ENCODE measurements at places on chromosomes 3 and 15. TPM values are rescaled to one million over a fixed set of nuclear protein-coding genes. Genes with fewer than 3 reads are reported as not detected.
A peak's percentile ranks its signal among the peaks of the same experiment; 100 is the strongest.

DNA sequence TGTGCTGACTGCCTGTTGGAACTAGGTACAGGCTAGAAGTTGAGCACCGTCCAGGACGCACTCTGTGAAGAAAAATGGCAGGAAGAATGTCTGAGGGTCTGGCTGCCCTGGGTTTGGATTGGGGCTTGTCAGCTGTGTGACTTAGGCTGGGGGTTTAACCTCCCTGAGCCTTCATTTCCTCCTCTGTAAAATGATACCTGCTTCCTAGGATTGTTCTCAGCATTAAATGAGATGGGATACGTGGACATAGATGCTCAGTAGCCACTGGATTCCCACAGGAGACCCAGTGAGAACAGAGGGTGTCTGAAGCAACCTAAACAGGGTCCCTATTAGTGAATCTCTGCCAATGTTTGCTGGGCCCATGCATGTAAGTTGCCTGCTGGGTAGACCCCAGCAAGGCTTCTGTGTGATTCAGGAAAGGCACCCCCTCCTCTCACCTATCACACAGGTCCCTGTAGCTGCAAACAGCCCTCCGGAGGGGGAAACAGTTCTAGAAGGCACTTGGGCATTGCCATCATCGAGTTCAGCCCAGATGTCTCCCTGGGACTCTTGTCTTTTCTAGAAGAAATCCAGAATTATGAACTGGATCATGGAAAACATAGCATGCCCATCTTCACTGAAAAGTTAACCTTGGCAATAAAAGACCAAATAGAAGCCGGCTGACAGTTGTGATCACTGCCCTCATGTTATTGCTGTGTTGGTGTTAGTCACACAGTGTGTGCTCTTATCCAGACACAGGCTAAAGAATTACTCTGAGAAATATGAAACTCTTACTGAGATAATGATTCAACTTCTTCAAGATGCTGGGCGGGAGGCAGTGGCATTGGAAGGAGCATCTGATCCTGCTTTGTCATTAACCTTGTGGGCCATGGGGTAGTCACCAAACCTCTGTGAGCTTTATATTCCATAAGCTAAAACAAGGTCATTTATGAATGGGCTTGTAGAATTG, 64.5 kb downstream of the SMAD6 start:
- DNase-seq: no peak

DNA sequence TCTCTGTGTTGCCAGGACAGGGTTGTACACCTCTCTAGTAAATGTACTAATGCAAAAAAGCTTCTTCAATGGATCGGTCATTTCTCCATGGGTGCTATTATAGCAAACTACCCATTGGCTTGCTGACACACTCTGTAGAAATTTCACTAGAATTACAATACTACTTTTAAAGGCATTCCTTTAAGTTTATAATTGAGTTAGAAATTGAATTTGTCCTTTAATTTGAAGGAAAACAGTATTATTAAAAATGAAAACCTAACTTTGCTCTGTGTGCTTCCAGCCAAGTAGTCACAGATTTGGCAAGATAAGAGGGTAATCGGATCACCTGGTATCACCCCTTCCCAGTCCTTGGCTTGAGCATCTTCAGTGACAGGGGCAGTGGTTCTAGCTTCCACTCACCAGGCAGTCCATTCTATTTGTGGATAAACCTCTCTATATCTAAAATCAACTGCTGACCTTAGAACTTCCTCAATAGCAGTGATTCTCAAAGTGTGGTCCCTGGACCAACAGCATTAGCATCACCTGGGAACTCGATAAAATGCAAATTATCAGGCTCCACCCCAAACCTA, 93.2 kb downstream of the GHSR start:
- no peak for DNase-seq

The EIF4E3 gene
- 29.7 TPM for total RNA-seq

The FANCD2OS gene
- total RNA-seq: not detected

The ADIPOQ gene
- total RNA-seq: not detected

GRCh38 chr3:185986198-185986777, 48.5 kb upstream of the TRA2B start:
- DNase-seq: peak; percentile 21

DNA sequence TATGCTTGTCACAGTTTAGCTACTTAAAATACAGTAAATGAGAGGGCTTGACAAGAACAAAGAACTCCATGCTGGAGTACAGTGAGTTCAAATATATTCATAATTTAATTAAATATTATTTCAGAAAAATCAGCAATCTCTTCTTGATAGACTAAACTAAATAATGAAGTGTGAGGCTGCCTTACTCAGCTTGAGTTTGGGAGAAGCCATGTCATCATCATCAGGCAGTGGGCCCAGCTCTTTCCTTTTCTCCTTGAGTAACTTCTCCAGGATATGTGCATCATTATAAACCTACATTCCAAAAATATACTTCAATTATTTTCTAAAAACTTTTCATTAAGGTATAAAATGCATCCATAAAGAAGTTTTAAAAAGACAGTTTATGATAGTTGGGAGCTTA, 70.5 kb downstream of the PBRM1 start:
- DNase-seq: no peak

DNA sequence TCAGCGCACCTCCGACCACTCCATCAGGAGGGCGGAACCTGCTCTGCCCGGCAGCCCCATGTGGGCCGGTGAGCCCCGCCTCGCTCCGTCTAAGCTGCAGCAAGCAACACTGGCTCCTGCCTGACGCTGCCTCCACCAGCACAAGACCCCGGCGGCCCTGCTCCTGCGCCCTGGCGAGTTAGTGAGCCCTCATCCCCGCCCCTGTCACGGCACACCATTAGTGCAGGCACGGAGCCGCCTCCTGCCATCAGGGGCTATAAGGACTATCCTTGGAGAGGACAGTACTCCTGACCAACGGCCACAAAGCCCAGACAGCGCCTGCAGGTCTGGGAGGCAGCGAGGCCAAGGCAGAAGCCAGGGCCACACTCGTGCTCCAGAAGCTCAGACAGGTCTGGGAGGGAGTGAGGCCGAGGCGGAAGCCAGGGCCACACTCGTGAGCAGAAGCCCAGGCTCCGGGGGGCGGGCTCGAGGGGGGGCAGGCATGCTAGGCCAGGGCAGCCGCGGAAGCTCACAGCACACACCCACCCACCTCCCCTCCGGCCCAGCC, 39.4 kb downstream of the TNK2 start:
- no peak for DNase-seq

GRCh38 chr3:59483191-59483590, 433.4 kb upstream of the CFAP20DC start:
- no peak for DNase-seq

DNA sequence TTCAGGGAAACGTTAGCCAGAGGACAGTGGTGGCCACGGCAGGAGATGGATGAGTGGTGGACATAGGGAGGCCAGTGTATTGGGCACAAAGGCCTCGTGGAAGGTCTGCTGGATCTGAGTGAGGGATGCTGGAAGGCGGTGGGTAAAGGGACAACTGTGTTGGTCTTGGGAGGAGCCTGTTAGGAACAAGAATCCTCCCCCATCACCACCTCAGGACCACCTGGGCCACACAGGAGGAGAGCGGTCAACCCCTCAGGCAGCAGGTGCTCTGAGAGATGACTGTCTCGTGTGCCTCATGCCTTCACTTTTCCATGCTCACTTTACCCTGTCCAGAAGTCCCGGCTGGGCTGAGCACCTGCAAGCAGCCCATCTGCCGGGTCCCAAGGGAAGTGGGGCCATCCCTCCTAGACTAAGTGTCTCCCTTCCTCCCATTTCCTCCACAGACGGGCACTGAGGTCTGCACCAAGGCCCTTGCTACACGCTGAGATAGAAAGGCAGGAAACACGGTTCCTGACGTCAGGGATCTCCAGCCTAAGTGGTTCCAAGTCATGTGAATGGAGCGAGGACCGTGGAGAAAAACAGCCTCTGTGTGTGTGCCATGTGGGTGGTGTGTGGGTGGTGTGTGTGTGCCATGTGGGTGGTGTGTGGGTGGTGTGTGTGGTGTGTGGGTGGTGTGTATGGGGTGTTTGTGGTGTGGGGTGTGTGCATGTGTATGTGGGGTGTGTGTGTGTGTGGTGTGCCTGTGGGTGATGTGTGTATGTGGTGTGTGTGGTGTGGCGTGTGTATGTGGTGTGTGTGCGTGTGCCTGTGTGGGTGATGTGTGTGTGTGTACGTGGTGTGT, 47.8 kb upstream of the CTSH start:
- no peak for DNase-seq

The CIAO2A gene
- 95.5 TPM for total RNA-seq

DNA sequence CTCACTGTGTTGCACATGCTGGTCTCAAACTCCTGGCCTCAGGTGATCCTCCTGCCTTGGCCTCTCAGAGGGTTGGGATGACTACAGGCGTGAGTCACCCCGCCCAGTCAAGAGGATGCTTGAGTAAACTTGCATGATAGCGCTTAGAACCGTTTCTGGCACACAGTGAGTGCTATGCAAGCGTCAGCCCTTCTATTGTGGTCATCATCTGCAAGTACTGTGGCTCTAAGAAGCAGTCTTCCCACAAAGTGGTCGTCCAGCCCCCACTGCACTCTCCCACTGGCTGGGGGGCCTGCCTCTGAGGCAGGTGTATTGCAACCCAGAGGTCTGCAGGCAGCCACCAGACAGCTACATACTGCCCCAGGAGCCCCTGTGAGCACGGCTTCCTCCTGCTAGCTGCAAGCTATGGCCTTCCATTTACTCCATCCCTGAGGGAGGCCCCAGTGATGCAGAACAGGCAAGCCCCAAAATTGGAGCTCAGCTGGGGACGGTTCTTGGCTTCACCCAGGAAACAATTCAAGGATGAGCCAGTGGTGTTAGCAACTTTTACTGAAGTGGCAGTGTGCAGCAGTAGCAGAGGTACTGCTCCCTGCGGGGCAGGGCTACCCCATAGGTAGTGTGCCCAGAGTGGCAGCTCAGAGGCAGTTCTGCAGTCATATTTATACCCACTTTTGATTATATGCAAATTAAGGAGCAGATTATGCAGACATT, 95.4 kb downstream of the LSM3 start:
- peak; percentile 28 for DNase-seq

- DNase-seq: peak; percentile 13
Observed at GRCh38 chr15:100229181-100230163, 112.3 kb downstream of the ADAMTS17 start.

DNA sequence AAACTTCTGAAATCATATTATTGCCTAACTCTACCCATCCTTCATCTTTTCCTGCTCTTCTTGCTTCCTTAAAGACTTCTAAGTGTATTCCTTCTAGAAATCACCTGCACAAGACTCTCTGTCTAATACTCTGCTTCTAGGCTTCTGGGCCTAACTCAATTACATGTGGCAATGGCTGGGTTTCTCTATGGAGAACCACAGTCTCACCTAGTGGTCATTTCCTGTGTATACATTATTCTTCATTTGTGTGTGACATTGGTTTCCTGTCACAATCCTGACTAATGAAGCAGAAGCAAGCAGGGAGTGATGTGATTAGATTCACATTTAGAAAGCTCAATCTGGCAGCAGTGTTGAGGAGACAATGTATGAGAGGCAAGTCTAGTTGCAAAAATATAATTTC, 16.9 kb upstream of the CLDN1 start:
- DNase-seq: no peak

The RAD51 gene
- 73.5 TPM for total RNA-seq

The FAM174B gene
- total RNA-seq: 4.9 TPM
